ENCODE measurements at places on chromosomes 1 and 21.
A peak's percentile ranks its signal among the peaks of the same experiment; 100 is the strongest.

DNA sequence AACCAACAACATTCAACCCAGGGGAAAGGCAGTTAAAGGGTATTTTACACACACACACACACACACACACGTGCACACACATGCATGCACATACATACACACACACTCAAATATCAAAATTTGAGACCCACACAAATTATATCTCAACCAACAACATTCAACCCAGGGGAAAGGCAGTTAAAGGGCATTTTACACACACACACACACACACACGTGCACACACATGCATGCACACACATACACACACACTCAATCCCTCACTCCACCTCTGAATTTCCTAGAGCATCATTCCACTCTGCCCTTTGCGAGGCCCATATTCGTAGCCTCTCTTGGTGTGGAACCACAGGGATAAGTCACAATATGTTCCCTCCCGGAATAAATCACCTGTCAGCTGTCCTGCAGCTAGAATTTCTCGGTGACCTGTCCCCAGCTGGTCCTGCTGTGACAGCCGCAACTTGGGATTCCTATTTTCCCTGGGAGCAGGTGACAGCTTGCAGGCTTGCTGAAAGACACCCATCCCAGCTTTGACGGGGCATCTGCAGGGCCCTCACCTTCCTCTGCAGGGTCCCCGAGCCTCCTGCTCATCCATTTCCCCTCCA, 122.7 kb downstream of the PSMG1 start:
- DNase-seq, result no peak

GRCh38 chr21:8993284-8993942, 1528.0 kb upstream of the TPTE start:
- no peak for DNase-seq

- no peak for DNase-seq
Measured at GRCh38 chr21:45383615-45384201, 21.3 kb upstream of the COL18A1 start.

DNA sequence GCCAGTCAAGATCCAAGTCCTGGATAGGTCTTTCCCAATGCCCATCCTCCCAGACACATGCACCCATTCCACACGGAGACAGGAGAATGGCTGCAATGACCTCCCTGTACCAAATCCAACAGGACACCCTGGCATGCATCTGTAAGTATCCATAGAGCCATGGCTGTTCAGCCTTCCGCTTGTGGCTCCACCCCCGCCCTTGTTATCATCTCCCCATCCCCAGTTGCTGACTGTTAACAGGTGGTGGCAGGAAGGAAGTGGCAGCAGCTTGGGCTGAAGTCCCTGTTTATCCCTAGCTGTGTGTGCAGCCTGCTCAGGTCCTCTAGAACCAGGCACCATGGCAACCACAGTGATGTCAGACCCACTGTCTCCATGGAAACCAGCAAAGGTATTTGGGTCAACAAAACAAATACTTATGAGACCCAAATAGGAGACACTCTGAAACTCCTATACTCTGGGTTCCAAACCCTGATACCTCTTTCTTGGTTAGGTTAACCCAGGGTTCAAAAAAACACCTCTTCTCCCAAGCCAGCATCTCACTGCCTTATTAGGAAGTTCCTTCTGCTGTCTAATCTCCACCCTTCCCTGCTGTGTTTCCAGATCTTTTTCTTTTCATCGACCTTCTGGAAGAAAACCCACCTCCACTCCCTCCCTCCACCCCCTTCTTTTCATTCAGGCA, 721 bp downstream of the PBXIP1 start:
- peak; percentile 75 for DNase-seq

DNA sequence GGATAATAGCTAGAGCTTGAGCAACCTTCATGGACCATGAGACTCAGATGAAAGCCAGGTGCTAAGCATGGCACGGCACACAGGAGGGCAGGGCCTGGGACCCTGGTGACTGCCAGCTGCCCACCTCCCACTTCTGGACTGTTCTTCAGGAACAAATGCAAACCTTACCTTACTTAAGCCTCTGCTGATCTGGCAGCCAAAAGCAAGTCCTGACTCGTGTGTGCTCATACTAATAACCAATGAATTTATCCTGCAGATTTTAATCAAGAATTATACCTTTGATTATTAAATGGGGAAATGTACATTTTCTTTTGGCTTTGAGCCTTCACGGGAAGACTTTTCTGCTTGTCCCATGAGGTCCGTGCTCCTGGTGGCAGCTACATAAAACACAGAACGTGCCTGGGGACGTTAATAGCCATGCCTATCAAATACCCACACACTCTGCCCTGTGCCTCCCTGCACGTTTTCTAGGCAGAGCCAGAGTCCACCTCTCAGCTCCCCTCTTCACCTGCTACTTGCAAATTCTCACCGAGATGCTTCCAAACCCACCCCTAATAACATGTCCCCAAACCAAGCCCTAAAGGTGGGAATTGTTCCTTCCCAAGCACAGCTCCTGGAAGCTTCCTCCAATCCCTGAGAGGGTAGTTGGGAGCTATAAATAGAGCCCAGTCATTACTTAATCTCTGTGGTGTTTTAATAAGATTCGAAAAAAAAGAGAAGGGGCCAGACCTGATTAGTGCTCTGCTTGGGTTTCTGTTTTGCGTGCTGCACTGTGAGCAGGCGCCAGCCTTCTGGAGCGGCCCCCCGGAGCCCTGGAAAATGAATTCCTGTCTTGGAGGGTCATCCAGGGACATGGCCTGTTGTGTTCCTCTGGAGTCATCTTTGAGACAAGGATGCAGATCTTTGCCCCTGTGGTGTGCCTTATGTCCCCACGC, 33.5 kb downstream of the SLC1A7 start:
- no peak for DNase-seq

- no peak for DNase-seq
Measured at GRCh38 chr1:43305926-43306687, 5.3 kb downstream of the TIE1 start.

DNA sequence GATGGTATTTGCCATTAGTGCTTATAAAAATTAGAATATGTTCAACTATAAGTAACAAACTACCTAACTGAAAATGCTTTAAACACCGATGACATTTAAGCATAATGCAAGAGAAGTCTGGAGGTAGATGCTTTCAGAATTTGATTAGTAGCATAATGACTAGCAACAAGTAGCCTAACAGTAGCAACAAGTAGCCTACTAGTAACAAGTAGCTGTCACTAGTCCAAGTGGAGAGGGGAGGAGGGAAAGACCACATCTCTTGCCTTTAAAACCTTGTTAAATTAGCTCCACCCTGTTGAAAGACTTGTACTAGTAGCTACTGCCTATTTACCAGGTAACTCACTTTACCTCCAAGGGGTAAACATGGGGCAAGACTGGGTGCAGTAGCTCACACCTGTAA, 7.9 kb downstream of the GPR88 start:
- no peak for DNase-seq

- no peak for DNase-seq
Measured at GRCh38 chr1:87684194-87684593, 355.5 kb downstream of the LMO4 start.

DNA sequence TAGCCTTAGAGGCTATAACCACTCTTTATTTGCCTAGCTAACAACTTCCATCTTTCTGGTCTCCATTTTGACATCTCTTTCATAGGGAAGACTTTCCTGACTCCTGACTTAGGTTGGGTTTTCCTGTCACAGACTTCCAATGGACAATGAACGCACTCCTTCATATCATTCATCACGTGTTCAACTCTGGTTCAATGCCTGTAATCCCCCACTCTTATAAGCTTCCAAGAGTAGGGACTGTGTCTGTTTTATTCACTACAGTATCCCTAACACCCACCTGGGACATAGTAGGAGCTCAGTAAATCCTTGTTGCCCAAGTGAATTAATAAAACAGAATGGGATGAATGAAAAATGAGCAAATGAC, 4.6 kb downstream of the SLAMF1 start:
- DNase-seq, result no peak

DNA sequence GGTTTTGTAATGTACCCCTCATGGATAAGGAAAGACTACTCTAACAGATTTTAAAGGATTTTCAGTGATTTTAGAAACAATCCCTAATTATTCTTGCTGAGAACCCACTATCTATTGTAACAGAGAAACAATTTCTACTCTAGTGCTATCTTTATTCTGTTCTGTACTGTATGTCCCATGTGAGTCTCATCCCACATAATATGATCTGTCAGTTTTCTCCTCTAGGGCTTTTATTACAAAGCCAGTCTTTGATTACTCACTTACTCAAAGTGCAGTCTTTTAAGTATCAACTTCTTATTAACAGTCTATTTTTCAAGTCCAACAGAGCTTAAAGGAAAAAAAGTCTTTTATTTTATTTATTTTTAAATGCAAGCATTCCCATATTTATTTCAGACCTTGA, 54.8 kb downstream of the CTH start:
- DNase-seq, result no peak

DNA sequence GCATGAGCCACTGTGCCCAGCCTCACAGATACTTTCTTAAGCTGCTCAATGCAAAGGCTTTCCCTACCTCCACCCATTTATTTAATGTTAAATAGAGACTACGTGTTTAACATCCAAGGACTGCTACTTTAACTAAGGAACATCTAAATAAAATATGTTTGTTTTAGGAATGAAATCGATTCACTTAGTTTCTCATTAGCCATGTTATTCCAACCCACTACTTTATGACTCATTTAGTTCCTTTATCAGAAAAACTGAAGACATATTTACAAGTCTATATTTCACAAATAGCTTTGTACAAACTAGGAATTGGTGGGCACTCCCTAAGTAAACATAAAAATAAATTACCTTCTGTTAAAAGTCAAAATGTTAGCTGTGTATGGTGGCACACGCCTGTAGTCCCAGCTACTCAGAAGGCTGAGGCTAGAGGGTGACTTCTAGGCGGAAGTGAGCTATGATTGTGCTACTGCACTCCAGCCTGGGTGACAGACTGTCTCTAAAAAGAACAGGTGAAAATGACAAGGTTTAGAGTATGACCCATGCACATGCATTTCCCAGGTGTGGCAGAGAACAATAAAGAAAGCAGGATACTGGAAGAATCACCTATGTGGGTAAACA, 39.9 kb upstream of the AK4 start:
- DNase-seq, result no peak

DNA sequence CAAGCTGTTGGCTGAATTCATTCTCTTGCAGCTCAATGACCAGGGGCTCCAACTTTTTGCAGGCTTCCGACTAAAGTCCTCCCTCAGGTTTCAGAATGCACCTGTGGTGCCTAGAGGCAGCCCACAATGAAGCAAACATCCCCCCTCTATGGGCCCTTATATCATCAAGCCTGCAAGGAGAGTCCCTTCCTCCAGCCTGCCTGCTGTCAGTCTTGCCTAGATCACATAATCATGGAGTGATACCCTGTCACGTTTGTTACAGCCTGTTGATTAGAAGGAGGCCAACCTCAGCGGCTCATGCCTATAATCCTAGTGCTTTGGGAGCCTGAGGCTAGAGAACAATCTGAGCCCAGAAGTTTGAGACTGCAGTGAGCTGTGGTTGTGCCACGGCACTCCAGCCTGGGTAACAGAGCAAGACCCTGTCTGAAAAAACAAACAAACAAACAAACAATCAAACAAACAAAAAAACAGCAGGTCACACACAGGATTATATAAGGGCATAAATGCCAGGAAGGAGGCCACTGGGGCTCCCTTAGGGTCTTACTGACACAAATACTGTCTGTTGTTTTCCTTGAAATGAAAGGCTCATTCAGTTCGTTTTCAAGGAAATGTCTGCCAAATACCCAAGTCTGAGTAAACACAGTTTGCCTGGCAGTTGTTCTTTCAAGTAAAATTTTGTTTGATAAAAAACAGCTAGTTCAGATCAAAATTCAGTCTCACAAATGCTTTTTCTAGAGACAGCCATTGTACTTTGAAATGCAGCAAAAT, 4.7 kb upstream of the SPRR3 start:
- DNase-seq, result no peak

DNA sequence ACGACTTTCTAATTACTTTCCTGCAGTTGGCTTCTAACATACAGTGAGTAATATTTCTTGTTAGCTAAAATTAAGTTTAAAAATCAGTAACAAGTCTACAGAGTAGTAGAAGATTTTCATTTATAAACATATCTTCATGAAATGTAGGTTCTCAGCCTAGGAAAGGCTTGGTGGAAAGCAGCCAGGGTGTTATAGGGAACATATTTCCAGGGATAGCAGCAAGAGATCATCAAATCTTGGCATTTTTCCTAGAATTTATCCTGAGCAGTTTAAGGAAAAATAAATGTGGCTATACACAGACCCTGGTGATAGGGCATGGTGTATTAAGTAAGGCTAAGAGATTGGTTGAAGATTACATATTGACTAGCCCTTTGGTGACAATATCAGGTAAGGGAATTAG, 203.5 kb upstream of the NEGR1 start:
- no peak for DNase-seq

DNA sequence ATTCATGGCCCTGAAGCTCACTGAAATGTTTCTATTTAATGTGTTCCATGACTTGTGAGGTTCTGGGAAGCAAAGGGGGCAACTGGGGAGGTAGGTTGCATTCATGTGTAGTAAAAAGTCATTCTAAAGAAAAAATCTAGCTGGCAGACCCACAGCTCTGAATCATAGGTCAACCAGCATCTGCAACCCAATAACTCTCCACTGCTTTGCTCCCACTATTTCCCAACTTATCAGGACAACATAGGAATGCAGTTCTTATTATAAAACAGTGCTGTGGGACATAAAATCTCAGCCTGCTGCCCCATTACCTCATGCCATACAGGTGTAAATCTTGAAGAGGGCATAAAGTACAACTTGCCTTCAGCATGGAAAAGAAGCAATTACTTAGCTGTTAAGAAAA, 576.1 kb upstream of the PTBP2 start:
- DNase-seq, result no peak

GRCh38 chr1:19618428-19618827, 25.7 kb upstream of the NBL1 start:
- DNase-seq, result no peak

DNA sequence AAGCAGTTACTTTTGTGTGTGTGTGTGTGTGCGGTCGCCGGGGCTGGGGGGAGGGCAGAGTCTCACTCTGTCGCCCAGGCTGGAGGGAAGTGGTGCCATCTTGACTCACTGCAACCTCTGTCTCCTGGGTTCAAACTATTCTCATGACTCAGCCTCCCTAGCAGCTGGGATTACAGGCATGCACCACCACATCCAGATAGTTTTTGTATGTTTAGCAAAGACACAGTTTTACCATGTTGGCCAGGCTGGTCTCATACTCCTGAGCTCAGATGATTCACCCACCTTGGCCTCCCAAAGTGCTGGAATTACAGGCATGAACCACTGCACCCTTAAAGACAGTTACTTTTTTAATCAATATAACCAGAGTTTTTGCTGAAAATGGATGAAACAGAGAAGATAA, 207.0 kb downstream of the PTPRC start:
- DNase-seq, result no peak

- DNase-seq, result no peak
Measured at GRCh38 chr21:37005548-37006485, 685 bp upstream of the RIPPLY3 start.

- DNase-seq, result peak; percentile 37
Measured at GRCh38 chr1:91731815-91732214, 154.1 kb downstream of the TGFBR3 start.

- no peak for DNase-seq
Measured at GRCh38 chr21:46662765-46663500, 27.5 kb downstream of the PRMT2 start.

Data from activated CD4-positive, alpha-beta T cell treated with anti-CD3 and anti-CD28 coated beads, Interleukin-2, amount 50 U/mL, for 4 hours (primary cell).